ENCODE measurements at places on chromosomes 2 and 18. TPM values are rescaled to one million over a fixed set of nuclear protein-coding genes. Genes with fewer than 3 reads are reported as not detected.

MARCO gene
- 6.0 TPM for total RNA-seq

- no peak overlapping the region for H3K4me3 ChIP-seq
- no peaks in the 10 kb centered on the region for H3K4me1 ChIP-seq
Observed at GRCh38 chr2:137507237-137507636, 457.0 kb upstream of the HNMT start.

GRCh38 chr18:11518788-11519685, 90.4 kb upstream of the SLC35G4 start:
- H3K27me3 ChIP-seq = no peaks in the 10 kb centered on the region
- no peak for DNase-seq
- no peak overlapping the region for H3K4me3 ChIP-seq
- no peaks in the 10 kb centered on the region for H3K36me3 ChIP-seq

GRCh38 chr2:97727296-97727695, 13.9 kb downstream of the ZAP70 start:
- H3K27ac ChIP-seq = no peak overlapping the region
- H3K27me3 ChIP-seq = no peaks in the 10 kb centered on the region
- DNase-seq = no peak
- H3K4me3 ChIP-seq = no peak overlapping the region
- no peaks in the 10 kb centered on the region for H3K4me1 ChIP-seq
- H3K36me3 ChIP-seq = no peaks in the 10 kb centered on the region

GRCh38 chr18:37445368-37445767, 120.2 kb downstream of the CELF4 start:
- H3K27me3 ChIP-seq = no peaks in the 10 kb centered on the region
- H3K27ac ChIP-seq = no peak overlapping the region
- DNase-seq = no peak
- H3K4me3 ChIP-seq = no peak overlapping the region
- H3K36me3 ChIP-seq = no peaks in the 10 kb centered on the region

- no peak overlapping the region for H3K4me3 ChIP-seq
- H3K27ac ChIP-seq = peak overlapping the region; percentile 90
- H3K27me3 ChIP-seq = no peaks in the 10 kb centered on the region
- no peaks in the 10 kb centered on the region for H3K36me3 ChIP-seq
- H3K4me1 ChIP-seq = peaks cover 10% of the 10 kb centered on the region
Observed at GRCh38 chr2:238285653-238286082, 2.7 kb downstream of the PER2 start.

DNA sequence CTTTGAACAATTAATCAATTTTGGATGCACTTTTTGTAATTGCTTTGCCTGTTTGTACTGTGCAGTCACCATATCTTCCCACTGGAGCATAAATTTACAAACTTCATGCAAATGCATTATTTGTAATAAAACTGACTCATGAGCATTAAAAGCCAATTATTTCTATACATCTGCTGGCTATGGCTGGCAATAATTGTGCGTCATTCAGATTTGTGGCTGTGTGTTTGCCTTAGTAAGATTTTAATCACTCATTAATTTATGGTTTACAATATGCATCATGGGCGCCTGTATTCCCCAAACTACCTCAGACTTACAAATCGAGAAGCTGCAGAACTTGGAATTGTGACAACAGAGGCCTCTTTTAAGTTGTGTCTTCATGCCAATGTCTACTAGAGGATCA, 132.4 kb upstream of the TRIB2 start:
- H3K27me3 ChIP-seq = no peaks in the 10 kb centered on the region
- DNase-seq = no peak
- no peak overlapping the region for H3K27ac ChIP-seq
- no peak overlapping the region for H3K4me3 ChIP-seq

GRCh38 chr2:19102696-19103423, 255.6 kb downstream of the OSR1 start:
- no peak overlapping the region for H3K27ac ChIP-seq
- no peaks in the 10 kb centered on the region for H3K27me3 ChIP-seq
- H3K4me3 ChIP-seq = no peak overlapping the region
- no peaks in the 10 kb centered on the region for H3K36me3 ChIP-seq
- H3K4me1 ChIP-seq = peaks cover 4% of the 10 kb centered on the region
- DNase-seq = no peak

DNA sequence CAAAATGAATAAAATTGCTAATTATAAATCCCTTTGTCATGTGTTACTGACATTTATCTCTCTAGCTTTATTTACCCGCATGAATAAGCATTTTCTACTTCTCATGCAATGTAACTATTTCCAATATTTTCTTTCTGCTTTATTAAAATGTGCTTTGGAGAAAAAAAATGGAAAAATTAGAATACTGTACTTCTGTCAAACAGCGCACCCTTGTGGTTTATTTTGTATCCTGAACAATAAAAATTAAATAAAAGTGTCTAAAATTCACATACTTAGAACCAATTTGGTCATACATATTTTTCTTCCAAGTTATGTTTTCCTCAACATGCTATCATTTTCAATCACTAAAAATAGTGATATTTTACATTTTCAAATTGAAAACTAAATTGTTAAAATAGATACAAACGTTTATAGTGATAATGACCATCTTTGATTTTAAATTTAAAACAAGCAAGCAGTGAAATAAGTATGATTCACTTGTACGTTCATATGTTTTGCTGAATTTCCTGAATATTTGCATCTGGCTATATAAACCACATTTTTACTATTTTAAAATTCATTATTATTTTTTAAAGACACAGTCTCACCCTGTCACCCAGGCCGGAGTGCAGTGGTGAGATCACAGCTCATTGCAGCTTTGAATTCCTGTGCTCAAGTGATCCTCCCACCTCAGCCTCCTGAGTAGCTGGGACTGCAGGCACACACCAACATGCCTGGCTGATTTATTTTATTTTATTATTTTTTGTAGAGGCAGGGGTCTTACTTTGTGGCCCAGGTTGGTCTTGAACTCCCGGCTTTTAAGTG, 95.9 kb upstream of the GRB14 start:
- no peaks in the 10 kb centered on the region for H3K27me3 ChIP-seq
- no peak overlapping the region for H3K4me3 ChIP-seq
- DNase-seq = no peak
- H3K36me3 ChIP-seq = no peaks in the 10 kb centered on the region
- no peaks in the 10 kb centered on the region for H3K4me1 ChIP-seq

CXCR4 gene
- total RNA-seq = 9.1 TPM

GRCh38 chr2:113089916-113090315, 22.1 kb downstream of the IL1F10 start:
- H3K27me3 ChIP-seq = no peaks in the 10 kb centered on the region
- no peak for DNase-seq
- no peak overlapping the region for H3K27ac ChIP-seq
- H3K4me1 ChIP-seq = no peaks in the 10 kb centered on the region

MYO5B gene
- total RNA-seq = 2.1 TPM

DNA sequence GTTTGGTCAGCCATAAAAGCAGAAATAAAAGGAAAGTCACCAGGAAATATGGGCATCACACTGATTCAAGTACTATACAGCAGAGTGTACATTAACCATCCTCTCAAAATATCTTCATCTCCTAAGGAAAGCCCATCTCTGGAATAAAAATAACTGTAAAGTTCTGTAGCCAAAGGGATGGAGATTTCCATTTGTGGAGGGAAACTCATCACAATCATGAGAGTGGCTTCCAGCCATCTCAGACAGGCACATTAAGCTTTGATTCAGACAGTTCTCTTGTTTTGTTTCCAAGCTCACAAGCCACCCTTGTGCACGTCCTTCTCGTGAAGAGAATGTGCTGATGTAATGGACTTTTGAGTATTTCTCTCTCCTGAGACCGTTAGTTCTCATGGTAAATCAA, 695.5 kb downstream of the LRRTM4 start:
- no peaks in the 10 kb centered on the region for H3K4me1 ChIP-seq
- no peaks in the 10 kb centered on the region for H3K27me3 ChIP-seq
- H3K27ac ChIP-seq = no peak overlapping the region

DNA sequence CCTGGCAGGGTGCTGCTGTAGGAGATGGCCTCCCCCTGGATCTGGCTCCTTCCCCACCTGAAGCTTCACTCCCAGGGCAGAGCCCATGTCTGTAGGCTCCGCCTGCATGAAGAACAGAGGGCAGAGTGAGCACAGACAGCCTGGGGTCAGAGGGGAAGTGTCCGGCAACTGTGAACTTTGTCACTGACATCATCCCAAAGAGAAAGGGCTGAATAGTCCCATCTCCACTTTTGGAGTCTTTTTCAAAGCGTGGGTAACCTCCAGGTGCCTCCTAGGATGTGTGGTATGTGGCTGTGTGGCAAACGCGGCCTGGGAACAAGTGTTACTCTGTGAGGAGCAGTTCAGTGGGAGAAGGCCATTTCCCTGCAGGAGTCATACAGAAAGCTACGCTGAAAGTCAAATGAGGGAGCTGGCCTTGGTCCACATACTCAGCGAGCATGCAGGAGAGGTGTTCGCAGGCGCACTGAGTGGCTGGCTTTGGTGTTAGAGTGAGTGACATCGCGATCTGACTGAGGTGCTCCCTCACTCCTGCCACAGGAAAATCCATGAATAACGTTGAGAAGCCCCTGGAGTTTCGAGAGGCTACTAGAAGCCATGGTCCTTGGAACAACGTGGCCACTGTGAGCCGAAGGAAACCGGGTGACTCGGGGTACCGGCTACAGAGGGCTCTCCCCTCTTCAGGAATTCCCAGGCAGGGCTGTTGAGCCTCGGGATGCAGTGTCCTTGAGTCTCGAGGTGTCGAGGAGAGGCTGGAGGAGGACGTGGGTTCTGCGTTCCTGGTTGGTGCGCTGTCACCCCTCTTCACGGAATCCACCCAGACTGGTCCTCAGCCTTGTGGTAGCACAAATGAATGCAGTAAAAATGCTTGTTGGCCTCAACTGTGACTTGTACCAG, 54.7 kb downstream of the CABLES1 start:
- H3K4me3 ChIP-seq = no peak overlapping the region
- no peaks in the 10 kb centered on the region for H3K27me3 ChIP-seq
- no peak for DNase-seq
- no peak overlapping the region for H3K27ac ChIP-seq

KCNK3 gene
- total RNA-seq = 1.3 TPM

DNA sequence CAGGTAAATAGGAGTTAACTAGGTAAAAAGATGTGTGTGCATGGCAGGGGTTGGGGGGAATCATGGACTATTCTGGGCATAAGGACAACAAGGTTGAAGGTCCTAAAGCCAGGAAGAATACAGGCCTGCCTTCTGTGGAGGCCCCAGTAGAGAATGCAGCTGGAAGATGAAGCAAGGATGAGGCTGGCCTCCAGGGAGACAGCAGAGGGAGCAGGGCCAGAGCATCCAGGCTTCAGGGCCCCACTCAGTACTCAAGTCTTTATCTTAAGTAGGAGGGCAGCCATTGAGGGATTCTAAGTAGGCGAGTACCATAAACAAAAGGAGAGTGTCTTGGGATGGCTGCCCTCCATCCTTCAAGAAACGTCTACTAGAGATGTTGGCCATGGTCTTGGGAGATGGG, 101.8 kb upstream of the APCDD1 start:
- H3K27ac ChIP-seq = no peak overlapping the region
- no peaks in the 10 kb centered on the region for H3K27me3 ChIP-seq
- H3K4me3 ChIP-seq = no peak overlapping the region
- no peaks in the 10 kb centered on the region for H3K36me3 ChIP-seq
- peaks cover 2% of the 10 kb centered on the region for H3K4me1 ChIP-seq
- DNase-seq = no peak

- DNase-seq = no peak
- peaks cover 2% of the 10 kb centered on the region for H3K4me1 ChIP-seq
Observed at GRCh38 chr2:176127774-176128072, 1.8 kb upstream of the HOXD8 start.

DNA sequence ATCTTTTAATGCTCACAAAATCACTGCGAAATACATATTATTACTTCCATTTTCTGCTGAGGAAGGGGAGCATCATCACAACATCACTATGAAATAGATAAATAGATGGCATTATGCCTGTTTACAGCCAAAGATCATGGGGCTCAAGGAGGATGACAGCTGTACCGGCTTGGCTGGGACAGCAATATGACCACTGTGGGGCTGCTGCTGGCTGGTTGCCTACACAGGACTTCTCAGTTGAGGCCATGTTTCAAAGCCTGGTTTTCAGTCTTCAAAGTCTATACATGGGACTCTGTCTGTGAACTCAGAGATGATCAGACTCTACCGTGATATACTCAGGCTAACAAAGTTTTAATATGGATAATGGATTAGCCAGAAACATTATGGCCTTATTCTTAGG, 58.7 kb downstream of the SPATS2L start:
- H3K27me3 ChIP-seq = no peaks in the 10 kb centered on the region
- H3K27ac ChIP-seq = no peak overlapping the region

DNA sequence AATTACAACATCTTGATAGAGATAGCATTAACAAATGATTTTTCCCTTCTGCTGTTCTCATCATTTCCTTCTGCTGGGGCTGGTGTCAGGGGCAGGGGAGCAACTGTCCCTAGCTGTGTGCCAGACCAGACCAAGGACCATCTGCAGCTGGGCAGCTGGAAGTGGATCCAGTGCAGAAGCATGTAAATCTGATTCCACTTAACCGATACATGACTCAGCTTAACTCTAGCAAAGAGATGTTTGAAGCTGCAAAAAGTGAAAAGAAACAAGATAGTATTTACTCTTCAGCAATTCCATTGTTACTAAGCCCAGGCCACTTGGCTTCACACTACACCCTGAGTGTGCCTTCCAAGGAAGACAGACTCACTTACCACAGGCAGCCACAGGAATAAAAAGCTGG, 151.1 kb downstream of the GALNT1 start:
- no peaks in the 10 kb centered on the region for H3K27me3 ChIP-seq
- no peaks in the 10 kb centered on the region for H3K36me3 ChIP-seq
- H3K4me1 ChIP-seq = peaks cover 2% of the 10 kb centered on the region

PTPRN gene
- 1.3 TPM for total RNA-seq

DNA sequence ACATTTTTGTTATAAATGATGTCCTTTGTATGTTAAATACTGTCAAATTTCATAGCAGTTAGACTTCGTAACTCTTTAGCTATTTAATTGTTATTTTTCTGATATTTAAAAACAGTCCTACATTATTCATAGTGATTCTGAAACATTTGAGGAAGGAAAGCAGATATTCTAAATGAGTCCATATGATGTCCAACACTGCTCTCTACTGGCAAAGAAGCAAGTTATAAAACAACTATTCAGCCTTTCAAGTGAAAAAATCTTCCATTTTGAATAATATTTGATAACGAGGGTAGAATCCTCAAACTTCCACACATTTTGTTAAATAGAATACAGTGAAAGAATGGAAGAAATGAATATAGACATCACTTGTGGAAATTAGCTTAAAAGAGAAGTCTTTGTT, 220.8 kb downstream of the GULP1 start:
- no peak overlapping the region for H3K27ac ChIP-seq
- no peak for DNase-seq
- H3K4me1 ChIP-seq = no peaks in the 10 kb centered on the region
- H3K4me3 ChIP-seq = no peak overlapping the region
- no peaks in the 10 kb centered on the region for H3K36me3 ChIP-seq

DNA sequence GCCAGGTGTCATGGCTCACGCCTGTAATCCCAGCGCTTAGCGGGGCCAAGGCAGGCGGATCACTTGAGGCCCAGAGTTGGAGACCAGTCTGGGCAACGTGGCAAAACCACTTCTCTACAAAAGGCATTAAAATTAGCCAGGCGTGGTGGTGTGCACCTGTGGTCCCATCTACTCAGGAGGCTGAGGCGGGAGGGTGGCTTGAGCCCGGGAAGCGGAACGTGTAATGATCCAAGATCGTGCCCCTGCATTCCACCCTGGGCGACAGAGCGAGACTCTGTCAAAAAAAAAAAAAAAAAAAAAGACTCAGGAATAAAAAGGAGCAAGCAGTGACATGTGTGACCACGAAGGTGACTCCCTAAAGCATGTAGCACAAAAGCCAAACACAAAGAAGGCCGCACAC, 50.1 kb upstream of the SALL3 start:
- H3K36me3 ChIP-seq = no peaks in the 10 kb centered on the region
- DNase-seq = no peak
- H3K27me3 ChIP-seq = no peaks in the 10 kb centered on the region
- no peak overlapping the region for H3K4me3 ChIP-seq

SAG gene
- total RNA-seq = not detected

SCYGR4 gene
- not detected for total RNA-seq
